ENCODE measurements at places on chromosomes 12 and 14. TPM values are rescaled to one million over a fixed set of nuclear protein-coding genes. Genes with fewer than 3 reads are reported as not detected.

DNA sequence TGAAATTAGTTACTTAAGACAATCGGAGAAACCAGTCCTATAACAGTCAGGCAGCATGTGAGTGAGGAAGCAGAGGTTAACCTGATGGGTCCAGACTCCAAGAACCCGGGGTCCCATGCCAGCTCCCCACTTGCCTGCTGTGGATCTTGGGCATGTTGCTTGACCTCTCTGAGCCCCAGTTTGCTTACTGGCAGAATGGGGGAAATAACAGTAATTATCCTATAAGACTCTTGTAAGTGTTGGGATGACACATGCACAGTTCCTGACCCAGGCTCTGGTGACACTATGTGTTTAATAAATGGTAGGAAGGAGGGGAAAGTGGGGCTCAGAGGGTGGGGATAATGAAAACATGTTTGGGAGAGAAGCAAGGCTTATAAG lies 56.8 kb downstream of the RPH3A start:
- H3K4me3 ChIP-seq: no peak overlapping the region
- H3K27me3 ChIP-seq: no peaks in the 10 kb centered on the region
- DNase-seq: no peak
- no peaks in the 10 kb centered on the region for H3K36me3 ChIP-seq

DNA sequence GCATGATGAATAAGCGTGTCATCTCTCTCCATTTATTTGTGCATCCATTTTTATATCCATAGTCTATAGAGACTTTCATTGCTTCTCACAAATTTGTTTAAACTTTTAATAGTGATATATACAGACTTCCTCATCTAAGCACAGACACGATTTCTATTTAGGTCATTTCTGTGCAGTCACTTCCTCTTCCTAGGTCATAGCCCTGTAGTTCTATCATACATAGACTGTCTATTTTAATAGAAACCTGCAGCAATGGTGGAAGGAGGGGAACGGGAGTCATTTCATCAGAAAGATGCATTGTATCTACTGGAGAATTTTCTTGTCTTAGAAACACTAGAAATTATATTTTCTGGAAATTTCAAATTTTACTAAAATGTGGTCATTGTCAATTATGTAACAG lies 133.4 kb upstream of the FGD4 start:
- H3K27ac ChIP-seq: no peak overlapping the region
- H3K27me3 ChIP-seq: no peaks in the 10 kb centered on the region
- H3K36me3 ChIP-seq: no peaks in the 10 kb centered on the region

DNA sequence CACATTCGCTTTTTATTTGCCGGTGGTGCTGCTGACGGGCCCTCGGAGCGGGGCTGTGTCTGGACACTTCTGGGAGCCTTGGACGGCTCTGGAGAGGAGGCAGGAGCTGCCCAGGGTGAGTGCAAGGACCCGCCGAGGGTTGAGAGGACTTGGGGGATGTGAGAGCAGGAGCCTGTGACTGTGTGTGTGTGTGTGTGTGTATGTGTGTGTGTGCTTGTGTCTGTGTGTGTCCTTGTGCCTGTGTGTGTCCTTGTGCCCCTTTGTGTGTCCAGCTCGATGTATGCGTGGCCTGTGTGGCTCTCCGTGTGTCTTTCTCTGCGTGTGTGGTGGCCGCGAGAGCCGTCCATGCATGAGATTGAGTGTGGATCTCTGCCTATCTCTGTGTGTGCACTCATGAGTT lies 179.6 kb upstream of the MYL2 start:
- H3K27ac ChIP-seq: no peak overlapping the region
- H3K4me3 ChIP-seq: no peak overlapping the region
- DNase-seq: no peak

- no peaks in the 10 kb centered on the region for H3K36me3 ChIP-seq
- no peak for DNase-seq
- H3K4me3 ChIP-seq: no peak overlapping the region
- H3K4me1 ChIP-seq: no peaks in the 10 kb centered on the region
- H3K27me3 ChIP-seq: no peaks in the 10 kb centered on the region
- H3K27ac ChIP-seq: no peak overlapping the region
Measured at GRCh38 chr14:72332871-72333270, 400.6 kb downstream of the RGS6 start.

GRCh38 chr14:84770030-84770429 lies 759.9 kb upstream of the FLRT2 start:
- no peaks in the 10 kb centered on the region for H3K4me1 ChIP-seq
- no peaks in the 10 kb centered on the region for H3K27me3 ChIP-seq
- no peak for DNase-seq
- no peaks in the 10 kb centered on the region for H3K36me3 ChIP-seq
- no peak overlapping the region for H3K27ac ChIP-seq
- H3K4me3 ChIP-seq: no peak overlapping the region

DNA sequence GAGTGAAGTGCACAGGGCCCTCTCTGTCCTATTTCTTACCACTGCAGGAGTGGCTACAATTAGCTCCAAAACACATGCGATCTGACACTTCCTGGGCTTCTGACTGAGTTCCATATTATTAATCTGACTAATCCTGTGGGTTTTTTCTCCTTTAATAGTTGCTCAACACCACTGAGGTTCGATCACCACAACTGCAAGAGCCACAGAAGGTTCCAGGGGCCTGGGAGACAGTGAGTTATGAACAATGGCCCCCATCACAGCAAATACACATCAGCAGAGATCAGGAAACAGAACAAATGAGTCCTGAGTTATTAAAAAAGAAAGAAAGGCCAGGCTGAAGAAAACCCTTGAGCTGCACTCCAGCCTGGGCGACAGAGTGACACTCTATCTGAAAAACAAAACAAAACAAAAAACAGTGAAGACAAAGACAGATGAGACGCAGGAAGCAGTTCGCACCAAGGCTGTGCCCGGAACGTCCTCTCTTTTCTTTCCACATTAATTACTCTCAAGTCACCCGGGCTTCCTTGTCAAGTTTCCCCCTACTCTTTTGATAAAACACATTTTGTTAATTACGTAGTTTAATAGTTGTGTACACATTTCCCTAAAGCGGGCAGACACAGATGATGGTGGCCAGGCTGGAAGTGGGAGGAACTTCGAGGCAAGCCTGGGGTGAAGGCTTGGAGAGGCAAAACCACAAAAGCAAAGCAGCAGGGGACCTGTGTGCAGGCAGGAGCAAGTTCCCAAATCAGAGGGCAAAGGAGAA lies 42.7 kb downstream of the CDC42BPB start:
- H3K4me1 ChIP-seq: no peaks in the 10 kb centered on the region
- DNase-seq: peak; percentile 16
- no peak overlapping the region for H3K27ac ChIP-seq
- no peak overlapping the region for H3K4me3 ChIP-seq
- peaks cover 4% of the 10 kb centered on the region for H3K36me3 ChIP-seq
- H3K27me3 ChIP-seq: no peaks in the 10 kb centered on the region

GRCh38 chr14:74519316-74520074 lies 25.9 kb downstream of the ISCA2 start:
- no peaks in the 10 kb centered on the region for H3K36me3 ChIP-seq
- no peak overlapping the region for H3K27ac ChIP-seq
- H3K4me3 ChIP-seq: no peak overlapping the region
- H3K4me1 ChIP-seq: no peaks in the 10 kb centered on the region
- no peaks in the 10 kb centered on the region for H3K27me3 ChIP-seq

DNA sequence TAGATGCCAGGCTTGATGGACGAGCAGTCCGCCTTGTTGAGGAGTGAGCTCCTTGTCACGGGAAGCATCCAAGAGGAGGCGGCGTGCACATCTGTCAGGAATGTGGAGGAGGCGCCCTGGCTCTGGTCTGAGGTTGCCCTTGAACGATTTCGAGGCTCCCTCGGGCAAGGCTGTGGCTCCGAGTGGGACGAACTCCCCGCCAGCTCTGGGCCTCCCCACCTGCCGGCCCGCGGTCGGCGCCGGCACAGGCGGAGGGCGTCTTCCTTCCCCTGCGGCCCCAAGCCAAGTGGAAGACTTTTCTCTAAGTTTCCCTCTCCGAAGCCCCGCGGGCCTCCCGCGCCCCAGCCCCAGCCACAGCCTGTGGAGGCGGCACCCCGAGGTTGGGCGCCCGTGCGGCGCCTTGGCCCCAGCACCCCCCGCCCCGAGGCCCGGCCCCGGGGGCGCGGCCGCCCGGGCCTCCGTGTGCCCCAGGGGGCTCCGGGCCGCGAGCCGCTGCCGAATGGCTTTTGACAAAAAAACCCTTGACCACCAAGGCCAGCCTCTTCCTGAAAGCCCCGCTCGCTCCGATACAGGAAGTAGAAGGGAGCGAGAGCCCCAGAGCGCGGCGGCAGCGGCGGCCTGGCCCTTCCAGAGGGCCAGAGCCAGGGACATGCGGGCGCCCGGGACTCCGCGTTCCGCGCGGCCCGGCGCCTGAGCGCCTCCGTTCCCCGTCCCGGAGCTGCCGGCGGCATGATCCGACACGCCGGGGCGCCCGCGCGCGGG lies at the start of gene RIN3:
TSS of gene RIN3 (plus strand) at position 578 of the 762 bp plus-strand sequence. CDS start at position 730, 152 bp downstream.
- peak within 1 kb of the TSS; percentile 84 for H3K4me3 ChIP-seq
- peak within 1 kb of the TSS; percentile 82 for H3K27ac ChIP-seq

GRCh38 chr12:65276916-65277530 lies 1.5 kb upstream of the MSRB3 start:
- H3K27ac ChIP-seq: no peak overlapping the region
- H3K36me3 ChIP-seq: no peaks in the 10 kb centered on the region
- H3K4me3 ChIP-seq: no peak overlapping the region
- no peak for DNase-seq
- peaks cover 5% of the 10 kb centered on the region for H3K4me1 ChIP-seq

- no peak overlapping the region for H3K4me3 ChIP-seq
- DNase-seq: no peak
- H3K36me3 ChIP-seq: no peaks in the 10 kb centered on the region
Measured at GRCh38 chr14:98692832-98693231, 579.2 kb downstream of the BCL11B start.

- no peak overlapping the region for H3K4me3 ChIP-seq
- H3K27ac ChIP-seq: no peak overlapping the region
- no peaks in the 10 kb centered on the region for H3K36me3 ChIP-seq
- H3K4me1 ChIP-seq: peaks cover 5% of the 10 kb centered on the region
- DNase-seq: no peak
Measured at GRCh38 chr12:51836041-51836826, 12.3 kb downstream of the FIGNL2 start.

GRCh38 chr12:49537752-49538509 lies 899 bp upstream of the KCNH3 start:
- H3K36me3 ChIP-seq: no peaks in the 10 kb centered on the region
- no peak for DNase-seq
- peaks cover 34% of the 10 kb centered on the region for H3K27me3 ChIP-seq
- H3K27ac ChIP-seq: no peak overlapping the region

- H3K4me3 ChIP-seq: peak within 1 kb of the TSS; percentile 89
- no peaks in the 10 kb centered on the region for H3K27me3 ChIP-seq
- DNase-seq: peak; percentile 92
- H3K4me1 ChIP-seq: peaks cover 24% of the 10 kb centered on the region
Measured at GRCh38 chr12:122895704-122896636, at the start of gene VPS37B. Gene VPS37B, minus strand, starts transcription at chr12:122896124. Its CDS starts 62 bp downstream, at chr12:122896062.

GRCh38 chr12:127811988-127812387 lies 455.0 kb upstream of the TMEM132C start:
- no peaks in the 10 kb centered on the region for H3K4me1 ChIP-seq
- no peaks in the 10 kb centered on the region for H3K27me3 ChIP-seq
- H3K27ac ChIP-seq: no peak overlapping the region
- no peak overlapping the region for H3K4me3 ChIP-seq
- DNase-seq: peak; percentile 20
- no peaks in the 10 kb centered on the region for H3K36me3 ChIP-seq

- no peak overlapping the region for H3K4me3 ChIP-seq
- no peaks in the 10 kb centered on the region for H3K36me3 ChIP-seq
- no peak for DNase-seq
- no peak overlapping the region for H3K27ac ChIP-seq
- H3K27me3 ChIP-seq: no peaks in the 10 kb centered on the region
Measured at GRCh38 chr14:34912182-34912581, 37.0 kb upstream of the BAZ1A start.

- no peaks in the 10 kb centered on the region for H3K36me3 ChIP-seq
- no peaks in the 10 kb centered on the region for H3K27me3 ChIP-seq
- no peak overlapping the region for H3K27ac ChIP-seq
Measured at GRCh38 chr14:75539561-75540478, 17.6 kb downstream of the BATF start.

- H3K4me1 ChIP-seq: no peaks in the 10 kb centered on the region
- DNase-seq: no peak
- H3K4me3 ChIP-seq: no peak overlapping the region
- H3K27ac ChIP-seq: peak overlapping the region; percentile 68
Measured at GRCh38 chr14:76866456-76866855, 40.2 kb downstream of the LRRC74A start.

- DNase-seq: peak; percentile 66
- H3K27me3 ChIP-seq: no peaks in the 10 kb centered on the region
- H3K36me3 ChIP-seq: no peaks in the 10 kb centered on the region
- no peak overlapping the region for H3K4me3 ChIP-seq
- H3K4me1 ChIP-seq: peaks cover 22% of the 10 kb centered on the region
Measured at GRCh38 chr12:93167841-93168492, 209.8 kb upstream of the NUDT4 start.

GRCh38 chr14:78904094-78904493 lies 733.9 kb downstream of the NRXN3 start:
- no peak overlapping the region for H3K4me3 ChIP-seq
- H3K27me3 ChIP-seq: no peaks in the 10 kb centered on the region
- H3K36me3 ChIP-seq: no peaks in the 10 kb centered on the region

Gene GPATCH2L
- total RNA-seq: 48.0 TPM

Gene SCN8A
- 0.77 TPM for total RNA-seq

Gene ADCY4
- total RNA-seq: 35.7 TPM

Gene ZNF891
- total RNA-seq: 6.2 TPM
